ENCODE measurements at places on chromosomes 16 and 17.
A peak's percentile ranks its signal among the peaks of the same experiment; 100 is the strongest.

DNA sequence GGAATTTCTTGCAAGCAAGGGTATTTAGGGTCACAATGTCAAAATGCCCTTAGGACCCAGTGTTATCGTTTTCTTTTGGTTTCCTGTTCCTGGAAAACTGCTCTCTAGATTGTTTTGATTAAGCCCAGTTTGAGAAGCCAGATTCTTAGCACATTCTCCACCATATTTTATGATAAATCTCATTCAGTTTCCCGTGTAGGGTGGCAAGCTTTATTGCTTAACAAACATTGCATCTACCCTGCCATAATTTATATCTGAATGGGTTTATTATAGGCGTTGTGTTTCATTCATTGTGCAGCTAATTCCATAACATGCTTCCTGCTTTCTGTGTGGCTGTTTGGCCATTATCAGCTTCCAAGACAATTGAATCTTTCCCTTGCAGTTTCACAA is 389.1 kb upstream of the DYNLRB2 start:
- no peak for DNase-seq

GRCh38 chr17:76701471-76701967 is 9.2 kb downstream of the MXRA7 start:
- DNase-seq = no peak

DNA sequence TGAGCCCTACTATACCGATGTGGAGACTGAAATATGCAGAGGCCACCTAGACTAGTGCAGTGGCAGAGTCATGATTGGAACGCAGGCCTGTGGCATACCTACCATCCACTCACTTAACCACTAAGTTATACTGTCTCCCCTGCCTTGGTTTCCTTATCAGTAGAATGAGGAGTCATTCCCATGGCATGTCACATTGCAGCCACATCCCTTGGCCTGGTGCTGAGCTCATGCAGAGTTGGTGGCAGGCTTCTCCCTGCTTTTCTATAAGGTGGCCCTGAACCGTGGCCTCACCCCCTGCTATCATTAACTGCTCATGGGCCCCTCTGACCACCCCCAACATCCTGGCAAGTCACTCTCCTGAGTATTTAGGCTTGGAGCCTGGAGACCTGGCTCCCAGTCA is 212.5 kb downstream of the KATNIP start:
- DNase-seq = no peak

DNA sequence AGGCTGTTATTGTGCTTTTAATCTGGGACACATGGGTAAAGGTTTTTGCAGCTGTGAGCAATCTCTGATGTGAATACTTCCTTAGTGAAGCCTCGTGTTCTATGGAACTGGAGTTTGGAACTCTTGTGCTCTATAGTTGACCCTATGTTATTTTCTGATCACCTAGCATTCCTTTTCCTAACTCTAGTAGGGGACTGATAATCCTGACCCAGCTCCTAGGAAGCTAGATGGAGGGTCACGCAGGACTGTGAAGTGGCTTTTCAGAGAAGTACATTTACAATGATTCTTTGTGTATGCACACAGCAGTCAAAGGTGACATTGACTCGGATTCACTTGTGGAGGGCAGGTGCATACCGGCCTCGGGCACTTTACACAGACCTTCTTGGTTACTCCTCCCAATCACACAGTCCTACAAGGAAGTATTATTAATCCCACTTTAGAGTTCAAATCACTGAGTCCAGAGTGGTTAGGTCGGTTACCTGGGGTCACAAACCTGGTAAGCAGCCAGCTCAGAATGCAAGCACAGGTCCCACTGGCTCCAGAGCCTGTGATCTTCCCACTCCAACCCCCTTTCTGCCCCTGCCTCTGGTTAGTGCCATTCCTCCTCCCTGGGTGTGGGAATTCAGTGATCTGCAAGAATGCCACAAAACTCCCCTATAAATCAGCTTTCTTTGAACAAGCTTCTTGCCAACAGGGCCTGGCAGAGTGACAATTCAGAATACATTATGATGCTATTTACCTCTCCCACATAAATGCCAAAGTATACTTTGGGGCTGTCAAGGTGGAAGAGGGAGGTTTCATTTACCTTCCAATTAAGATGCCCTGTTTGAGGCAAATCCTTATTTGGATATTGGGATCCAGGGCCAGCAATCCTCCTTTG is 7.1 kb downstream of the CHD9NB start:
- DNase-seq = no peak

DNA sequence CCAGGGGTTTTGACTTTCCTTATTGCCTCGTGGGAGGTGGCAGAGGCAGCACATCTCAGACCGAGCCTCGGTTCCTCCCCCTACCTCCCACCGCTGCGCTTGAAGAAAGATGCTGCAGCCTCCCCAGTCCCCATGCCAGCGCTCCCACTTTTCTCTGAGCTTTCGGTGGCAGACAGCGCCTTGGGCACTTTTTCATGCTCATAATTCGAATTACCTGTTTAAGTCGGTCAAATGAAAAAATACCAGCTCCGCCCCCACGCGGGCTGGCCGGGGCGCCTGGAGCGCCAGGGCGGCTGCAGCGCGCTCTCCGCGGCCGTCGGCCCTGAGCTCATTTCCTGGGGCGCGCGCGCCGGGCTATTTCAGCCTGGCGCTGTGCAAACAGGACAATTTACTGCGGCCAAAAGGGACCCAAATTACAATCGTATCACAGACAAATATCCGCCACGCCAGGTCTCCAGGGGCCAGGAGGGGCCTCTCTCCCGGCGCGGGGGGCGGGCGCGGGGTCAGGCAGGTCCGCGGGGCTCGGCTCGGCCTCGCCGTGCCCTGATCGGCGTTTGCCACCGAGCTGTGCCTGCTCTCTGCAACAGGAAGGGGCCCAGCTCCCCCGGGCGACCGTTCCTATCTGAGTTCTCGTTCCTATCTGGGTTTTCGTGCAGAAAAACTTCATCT is 45.0 kb downstream of the SOST start:
- DNase-seq = peak; percentile 55

DNA sequence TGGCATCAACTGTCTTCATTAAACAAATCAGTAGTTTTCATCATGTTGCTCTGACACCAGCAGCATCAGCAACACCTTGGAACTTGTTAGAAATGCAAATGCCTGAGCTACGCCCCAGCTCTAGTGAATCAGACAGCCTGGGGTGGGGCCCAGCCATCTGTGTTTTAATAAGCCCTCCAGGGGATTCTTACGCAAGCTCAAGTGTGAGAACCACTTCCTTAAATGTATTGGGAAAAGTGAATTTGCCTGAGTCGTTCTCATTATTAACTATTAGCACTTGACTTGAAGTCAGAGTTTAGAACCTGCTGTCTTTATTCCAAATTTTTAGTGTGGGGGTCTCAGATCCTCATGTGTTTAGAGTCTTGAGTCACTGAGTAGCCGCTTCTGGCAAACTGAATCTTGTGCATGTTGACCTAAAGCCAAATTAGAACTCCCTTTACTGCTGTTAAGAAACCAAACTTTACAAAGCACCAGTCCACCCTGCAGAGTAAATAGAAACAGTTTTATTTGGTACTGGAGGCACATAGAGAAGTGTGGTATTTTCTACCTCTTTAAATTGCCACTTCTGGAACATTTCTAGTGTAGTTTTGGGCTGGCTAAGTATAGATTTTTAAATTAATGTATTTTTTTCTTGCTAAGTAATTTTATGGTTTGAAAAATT is 137.4 kb upstream of the COX10 start:
- no peak for DNase-seq
